Stimulated activated CD8-positive, alpha-beta memory T cell treated with anti-CD3 and anti-CD28 coated beads, Interleukin-15, amount 100 ng/mL, for 1 hour (primary cell): ENCODE measurements at places on chromosomes 6 and 20.

DNA sequence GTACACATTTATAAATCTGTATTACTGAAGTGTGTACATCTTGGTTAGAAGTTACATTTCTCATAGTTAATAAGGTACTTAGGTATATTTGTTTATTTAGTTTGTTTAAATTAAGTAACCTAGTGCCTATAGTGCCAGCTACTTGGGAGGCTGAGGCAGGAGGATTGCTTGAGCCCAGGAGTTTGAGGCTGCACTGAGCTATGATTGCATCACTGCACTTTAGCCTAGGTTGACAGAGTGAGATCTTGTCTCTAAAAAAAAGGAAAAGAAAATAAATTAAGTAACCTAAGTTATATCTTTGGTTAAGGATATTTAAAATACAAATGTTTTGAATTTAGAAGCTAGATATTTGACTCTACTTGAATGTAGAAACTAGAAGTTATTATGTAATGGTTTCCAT is 9.5 kb upstream of the AFG1L start:
- DNase-seq: no peak

DNA sequence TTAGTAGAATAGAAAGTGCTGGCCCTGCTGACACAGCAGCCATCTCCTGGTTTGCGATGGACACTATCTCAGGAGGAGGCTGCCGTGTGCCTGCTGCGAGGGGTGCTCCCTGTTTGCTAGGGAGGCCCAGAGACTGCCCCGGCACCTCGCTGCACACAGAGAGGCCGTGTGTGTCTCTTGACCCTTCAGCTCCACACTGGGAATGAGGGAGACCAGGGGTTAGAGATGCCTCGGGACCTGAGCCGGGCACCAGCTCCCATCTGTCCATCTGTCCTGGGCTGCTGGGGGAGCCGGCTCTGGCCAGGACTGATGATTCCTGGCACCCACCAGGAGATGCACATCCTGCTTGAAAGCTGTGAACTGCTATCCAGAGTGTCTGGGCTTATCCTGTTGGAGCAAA is 18.2 kb downstream of the PHACTR3 start:
- no peak for DNase-seq

DNA sequence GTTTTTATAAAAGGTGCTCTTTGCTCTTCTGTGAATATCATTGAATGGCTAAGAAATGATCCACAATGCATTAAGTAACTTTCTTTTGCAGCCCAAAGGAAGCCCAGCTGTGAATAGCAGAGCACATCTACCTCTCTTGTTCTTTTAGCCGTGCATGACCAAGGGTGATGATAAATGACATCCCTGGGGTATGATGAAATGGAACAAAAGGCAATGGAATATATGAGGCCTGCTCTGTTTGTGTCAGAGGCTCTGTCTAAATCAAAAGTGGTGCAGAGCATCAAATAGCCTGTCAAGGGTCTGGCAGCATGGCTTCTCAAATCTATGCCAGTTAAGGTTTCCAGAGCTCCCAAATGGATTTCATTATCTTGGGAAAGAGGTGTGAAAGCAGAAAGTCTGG is 362.6 kb upstream of the RNF217 start:
- no peak for DNase-seq

GRCh38 chr20:52847029-52847660 is 125.0 kb upstream of the TSHZ2 start:
- no peak for DNase-seq
